ENCODE measurements at places on chromosomes 11 and 22. TPM values are rescaled to one million over a fixed set of nuclear protein-coding genes. Genes with fewer than 3 reads are reported as not detected.

OR51E2 gene
- total RNA-seq, result 0.31 TPM

CXCR5 gene
- total RNA-seq, result not detected

MOV10L1 gene
- 1.2 TPM for total RNA-seq

CCDC85B gene
- 63.5 TPM for total RNA-seq

CNTF gene
- 1.5 TPM for total RNA-seq

PEX16 gene
- 18.4 TPM for total RNA-seq

FADS3 gene
- 90.6 TPM for total RNA-seq

KRTAP5-9 gene
- not detected for total RNA-seq

TMEM126A gene
- 61.5 TPM for total RNA-seq

KDM4E gene
- total RNA-seq, result not detected

MPPED2 gene
- 2.9 TPM for total RNA-seq

TBX1 gene
- 2.4 TPM for total RNA-seq

PPP6R3 gene
- total RNA-seq, result 69.8 TPM

PNPLA5 gene
- not detected for total RNA-seq

RAC2 gene
- 6.4 TPM for total RNA-seq

OR4A15 gene
- not detected for total RNA-seq

SPDYC gene
- not detected for total RNA-seq

EFCAB6 gene
- 1.7 TPM for total RNA-seq

MUC5B gene
- total RNA-seq, result not detected

VSIG10L2 gene
- 0.05 TPM for total RNA-seq

MRGPRE gene
- 0.15 TPM for total RNA-seq

FKBP2 gene
- total RNA-seq, result 63.9 TPM

TCP11L1 gene
- total RNA-seq, result 9.7 TPM

FAT3 gene
- total RNA-seq, result 0.92 TPM

PIH1D2 gene
- 1.3 TPM for total RNA-seq

GAL gene
- total RNA-seq, result 0.31 TPM

CHADL gene
- 7.7 TPM for total RNA-seq

NEAT1 gene
- total RNA-seq, result 657 TPM

ENTHD1 gene
- not detected for total RNA-seq

MYRF gene
- total RNA-seq, result 5.0 TPM

KIRREL3 gene
- 0.44 TPM for total RNA-seq

CSNK2A3 gene
- total RNA-seq, result 1.7 TPM

RTN4RL2 gene
- total RNA-seq, result 2.4 TPM

PTPRCAP gene
- total RNA-seq, result 1.8 TPM

UBQLN3 gene
- 0.15 TPM for total RNA-seq

AQP11 gene
- total RNA-seq, result 0.94 TPM

IRAG1 gene
- 9.7 TPM for total RNA-seq

GGA1 gene
- 24.4 TPM for total RNA-seq

BATF2 gene
- total RNA-seq, result 1.6 TPM

OR8K1 gene
- total RNA-seq, result not detected

C11orf16 gene
- total RNA-seq, result not detected
